ENCODE measurements at places on chromosomes 5 and 9.
A peak's percentile ranks its signal among the peaks of the same experiment; 100 is the strongest.

DNA sequence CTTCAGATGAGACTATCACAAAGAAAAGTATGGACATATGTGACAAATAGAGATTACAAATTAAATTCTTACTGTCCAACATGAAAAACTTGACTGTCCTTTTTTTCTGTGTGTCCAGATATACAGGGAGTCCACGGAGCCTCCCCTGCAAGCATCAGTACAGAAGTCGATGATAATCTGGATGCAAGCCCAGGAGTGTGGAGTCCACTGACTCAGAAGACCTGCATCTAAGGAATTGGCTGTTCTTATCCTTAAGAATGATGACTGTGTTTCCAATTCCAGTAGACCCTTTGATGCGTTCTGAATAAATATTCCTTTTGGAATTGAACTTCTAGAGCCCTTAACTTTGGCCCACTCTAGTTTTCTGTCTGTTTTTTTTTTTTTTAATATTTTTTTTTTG, 56.7 kb upstream of the TAF11L2 start:
- DNase-seq: no peak

DNA sequence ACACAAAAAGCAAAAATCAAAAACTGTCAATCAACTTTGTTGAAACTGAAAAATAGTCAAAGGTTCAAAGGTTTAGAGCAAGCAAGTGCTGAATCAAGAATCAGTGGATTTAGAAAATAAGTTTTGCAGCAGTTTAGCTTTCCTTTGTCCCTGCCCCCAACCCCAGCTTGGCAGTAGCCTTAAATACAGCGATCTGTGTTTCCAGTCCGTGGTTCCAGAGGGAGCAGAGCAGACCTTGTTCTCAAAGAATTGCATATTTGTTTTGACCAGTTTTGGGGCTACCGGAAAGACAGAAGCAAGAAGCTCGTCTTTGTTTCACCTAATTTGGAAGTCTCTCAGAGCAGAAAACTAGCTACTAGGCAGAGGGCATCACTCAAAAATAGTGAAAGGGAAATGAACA, 57.2 kb upstream of the PRDM9 start:
- DNase-seq: no peak

DNA sequence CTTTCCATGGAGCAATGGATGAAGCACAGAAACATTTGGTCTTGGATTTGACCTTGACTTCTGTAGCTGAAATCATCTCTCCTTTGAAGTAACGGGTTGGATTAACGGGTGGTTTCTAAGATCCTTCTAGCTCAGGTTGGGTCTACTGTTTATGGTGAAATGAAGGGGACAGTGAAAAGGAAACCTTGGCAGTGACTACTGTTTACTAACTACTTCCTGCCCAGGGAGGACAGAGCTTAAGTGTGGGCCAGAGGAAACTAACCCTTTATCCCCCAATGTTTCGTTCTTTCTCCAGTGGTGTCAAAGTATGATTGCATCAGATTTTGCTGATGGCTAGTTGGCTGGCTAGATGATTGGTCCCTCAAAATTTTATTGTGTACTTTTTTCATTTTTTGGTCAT, 22.2 kb downstream of the SKP2 start:
- no peak for DNase-seq

DNA sequence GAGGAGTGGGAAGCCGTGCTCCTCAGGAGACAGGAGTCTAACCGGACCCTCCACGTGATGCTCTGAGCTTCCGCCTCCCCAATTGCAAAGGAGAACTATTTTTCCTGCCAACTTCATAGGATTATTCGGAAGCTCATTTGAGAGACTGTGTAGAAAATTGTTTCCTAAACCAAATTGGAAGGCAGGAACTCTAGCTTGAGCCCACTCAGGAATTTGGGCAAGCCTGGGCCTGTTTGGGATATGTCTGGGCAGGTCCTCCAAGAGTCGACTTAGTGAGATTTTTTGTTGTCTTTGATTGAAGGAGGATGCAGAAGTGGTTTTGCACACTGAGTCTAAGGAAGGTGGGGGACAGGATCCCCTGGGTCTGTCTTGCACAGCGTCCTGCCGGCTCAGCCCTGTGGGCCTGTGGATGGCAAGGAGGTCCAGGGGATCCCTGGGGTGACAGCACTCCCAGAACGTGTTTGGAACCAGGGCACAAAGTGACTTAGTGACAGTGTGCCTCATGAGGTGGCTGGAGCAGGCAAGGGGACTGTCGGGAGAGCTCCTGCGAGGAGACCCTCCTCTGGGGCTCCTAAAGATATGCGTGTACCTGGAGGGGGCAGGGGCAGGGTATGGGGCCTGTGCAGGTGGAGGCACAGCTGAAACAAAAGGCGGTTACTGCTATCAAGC, 283.3 kb downstream of the NSG2 start:
- DNase-seq: peak; percentile 19

DNA sequence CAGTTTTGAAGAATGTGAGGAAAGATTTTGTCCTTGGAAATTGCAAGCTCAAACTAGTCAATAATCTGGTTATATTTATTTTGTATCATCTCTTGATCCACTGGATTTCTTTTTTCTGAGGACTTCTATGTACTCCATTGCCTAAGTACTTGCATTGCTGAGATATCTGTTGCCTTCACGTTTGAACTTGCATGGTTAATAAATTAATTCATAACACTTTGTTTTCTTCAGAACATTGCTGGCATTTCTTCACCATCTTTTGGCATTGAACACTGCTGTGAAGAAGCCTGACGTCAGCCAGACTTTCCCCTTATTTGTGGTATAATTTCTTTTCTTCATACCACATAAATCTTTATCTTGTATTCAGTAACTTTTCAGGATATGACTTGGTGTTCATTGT, 246.0 kb upstream of the KIF2A start:
- no peak for DNase-seq

DNA sequence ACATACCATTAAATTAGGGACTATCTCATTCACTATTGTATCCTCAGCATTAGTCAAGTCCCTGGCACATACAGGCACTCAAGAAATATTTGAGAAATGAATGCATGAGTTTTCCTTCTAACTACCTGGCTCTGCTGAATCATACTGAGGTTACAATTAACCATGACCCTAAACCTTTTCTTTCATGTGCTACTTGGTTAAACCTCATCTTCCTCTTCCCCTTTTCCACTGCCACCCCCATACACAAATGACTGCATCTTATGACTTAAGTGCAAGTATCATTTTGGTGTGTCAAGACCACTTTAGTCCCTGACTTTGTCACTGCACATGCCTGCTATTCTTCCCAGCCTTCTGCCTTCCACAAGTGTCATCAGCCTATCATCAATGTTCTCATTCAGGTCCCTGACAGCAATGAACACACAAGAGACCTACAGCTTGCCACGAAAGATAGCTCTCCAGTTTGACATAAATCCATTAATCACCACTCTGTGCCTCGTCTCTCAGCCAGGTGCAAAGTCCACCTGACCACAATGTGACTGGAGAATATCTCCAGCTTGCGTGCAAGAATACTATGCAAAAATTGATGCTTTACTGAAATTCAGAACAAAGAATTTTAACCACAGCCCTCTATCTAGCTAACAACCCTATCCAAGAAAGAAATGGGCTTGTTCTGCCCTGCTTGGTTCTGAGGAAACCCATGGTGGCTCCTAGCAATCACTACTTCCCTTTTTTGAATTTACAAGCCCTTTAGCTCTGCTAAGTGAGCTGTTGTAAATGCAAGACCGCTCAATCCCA, 74.5 kb downstream of the MAPKAP1 start:
- no peak for DNase-seq

DNA sequence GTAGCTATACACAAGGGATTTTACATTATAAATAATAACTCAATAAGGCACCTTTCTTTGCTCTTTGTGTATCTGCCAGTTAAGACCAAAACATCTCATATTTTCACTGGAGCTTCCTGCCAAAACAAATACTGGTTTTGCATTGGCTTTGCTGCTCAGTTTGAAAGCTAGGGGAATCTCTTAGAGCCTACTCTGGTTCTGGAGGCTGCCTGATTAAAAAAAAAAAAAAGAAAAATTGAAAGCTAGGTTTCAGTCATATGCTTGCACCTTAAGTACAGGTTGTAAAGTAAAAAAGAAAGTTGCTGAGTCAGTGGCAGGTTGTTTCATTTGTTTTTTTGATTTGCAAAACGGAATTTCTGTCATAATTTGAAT, 2.3 kb downstream of the DENND4C start:
- peak; percentile 27 for DNase-seq

GRCh38 chr5:14588145-14588544, 6.6 kb downstream of the OTULINL start:
- DNase-seq: no peak

- DNase-seq: no peak
These were observed 25.6 kb downstream of the ISOC1 start for GRCh38 chr5:129120158-129120581.

DNA sequence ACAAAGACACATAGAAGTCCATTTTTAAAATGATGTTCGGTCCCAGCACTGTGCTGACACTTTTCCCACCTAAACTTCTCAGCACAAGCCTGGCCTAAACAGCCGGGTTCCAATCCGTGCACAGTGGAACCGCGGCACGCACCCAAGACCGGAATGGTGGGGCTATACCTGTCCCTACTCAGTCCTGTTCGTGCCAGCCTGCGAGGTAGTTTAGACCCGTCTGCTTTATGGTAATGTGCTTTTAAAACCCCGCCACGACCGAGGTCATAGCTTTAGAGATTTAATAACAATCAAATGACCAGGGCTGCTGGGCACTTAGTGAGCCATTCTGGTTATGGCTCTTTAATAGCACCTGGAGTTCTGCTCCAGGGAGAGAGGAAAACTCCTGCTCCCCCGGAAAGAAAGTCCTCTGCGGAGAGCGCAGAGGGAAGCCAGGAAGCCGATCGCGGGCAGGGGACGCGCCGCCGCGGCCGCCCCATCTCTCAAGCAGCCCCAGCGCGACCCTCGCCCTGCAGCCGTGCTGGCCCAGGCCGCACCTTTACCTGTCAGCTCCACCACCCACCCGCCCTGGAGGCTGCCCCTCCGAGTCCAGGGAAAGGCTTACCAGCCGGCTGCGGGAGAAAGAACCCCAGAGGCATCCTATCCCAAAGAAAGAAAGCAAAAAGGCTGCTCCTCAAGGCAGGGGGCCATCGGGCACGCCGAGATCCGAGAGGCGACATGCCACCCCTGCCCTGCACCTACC, 511 bp downstream of the ARL15 start:
- DNase-seq: peak; percentile 61

GRCh38 chr9:115362640-115363039, 244.7 kb upstream of the TNC start:
- DNase-seq: no peak

DNA sequence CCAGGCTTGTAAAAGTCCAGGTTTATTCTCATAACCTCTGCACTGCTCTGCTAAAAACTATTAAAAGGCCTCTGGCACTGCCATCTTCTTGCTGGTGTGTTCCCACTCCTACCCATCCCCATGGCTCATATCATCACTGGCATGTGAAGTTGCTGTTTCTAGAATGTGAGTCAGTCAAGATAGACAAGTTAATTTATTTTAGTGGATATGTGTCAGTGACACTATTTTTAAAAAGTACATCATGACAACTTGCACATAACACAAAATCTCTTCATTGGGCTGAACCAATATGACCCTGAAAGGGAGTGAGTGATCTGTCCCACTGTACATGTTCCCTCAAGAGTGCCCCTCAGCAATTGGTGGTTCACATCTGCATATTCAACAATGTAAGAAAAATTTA, 299.7 kb downstream of the NFIB start:
- no peak for DNase-seq

- peak; percentile 38 for DNase-seq
These were observed 30.1 kb downstream of the PSD2 start for GRCh38 chr5:139825690-139826089.

GRCh38 chr5:1563617-1564181, 39.9 kb upstream of the LPCAT1 start:
- DNase-seq: no peak

- no peak for DNase-seq
These were observed 246.0 kb downstream of the YTHDC2 start for GRCh38 chr5:113759505-113759904.

- DNase-seq: peak; percentile 71
These were observed 29.8 kb downstream of the CXXC5 start for GRCh38 chr5:139677736-139678613.

DNA sequence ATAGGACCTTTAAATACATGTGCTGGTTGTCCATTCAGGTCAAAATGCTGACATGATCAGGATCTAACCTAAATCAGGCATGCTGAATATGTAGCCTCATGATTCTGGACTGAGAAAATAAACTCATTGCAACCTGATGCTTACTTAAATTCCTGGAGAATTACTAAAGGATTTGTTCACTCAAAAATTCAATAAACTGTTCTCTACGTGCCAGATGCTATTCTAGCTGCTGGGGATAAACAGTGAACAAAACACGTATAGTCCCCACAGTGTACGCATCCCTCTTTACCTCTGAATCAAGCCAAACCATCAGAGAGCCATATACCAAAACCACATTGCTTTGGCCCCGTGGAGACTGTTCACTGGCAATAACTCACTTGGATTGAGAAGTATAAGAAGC, 6.1 kb downstream of the SCAI start:
- no peak for DNase-seq

DNA sequence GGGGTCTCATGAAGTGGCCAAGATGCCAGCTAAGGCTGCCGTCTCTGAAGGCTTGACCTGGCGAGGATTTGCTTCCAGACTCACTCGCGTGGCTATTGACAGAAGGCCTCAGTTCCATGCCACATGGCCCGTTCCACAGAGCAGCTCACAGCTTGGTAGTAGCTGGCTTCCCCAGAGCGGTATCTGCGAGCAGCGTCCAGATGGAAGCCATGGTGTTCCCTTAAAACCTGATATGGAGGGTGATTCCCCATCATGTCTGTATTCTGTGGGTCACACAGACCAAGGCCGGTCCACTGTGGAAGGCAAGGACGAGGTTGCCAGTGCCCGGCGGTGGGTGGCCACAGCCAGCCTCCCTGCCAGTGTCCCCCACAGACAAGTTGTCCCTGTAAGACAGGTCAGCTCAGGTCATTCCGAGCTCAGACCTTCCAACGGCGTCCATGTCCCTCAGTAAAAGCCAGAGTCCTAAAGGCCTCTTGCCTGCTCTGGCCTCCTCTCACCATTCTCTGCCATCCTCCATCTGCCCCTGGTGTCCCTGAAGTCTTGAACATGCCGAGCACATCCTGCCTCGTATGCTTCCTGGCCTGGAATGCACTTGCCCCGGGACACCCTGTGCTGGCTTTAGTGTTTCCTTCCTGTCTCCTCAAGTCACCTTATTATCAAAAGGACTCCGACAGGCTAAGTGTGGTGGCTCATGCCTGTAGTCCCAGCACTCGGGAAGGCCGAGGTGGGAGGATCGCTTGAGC, 61.3 kb upstream of the LRRTM2 start:
- peak; percentile 56 for DNase-seq

- no peak for DNase-seq
These were observed 763.6 kb downstream of the TAF11L14 start for GRCh38 chr5:18397891-18398290.

- DNase-seq: no peak
These were observed 77.2 kb downstream of the ITGA1 start for GRCh38 chr5:52864884-52865283.
